ENCODE measurements at places on chromosomes 1 and 21. TPM values are rescaled to one million over a fixed set of nuclear protein-coding genes. Genes with fewer than 3 reads are reported as not detected.

SH2D5 gene
- total RNA-seq, result 0.19 TPM

DNA sequence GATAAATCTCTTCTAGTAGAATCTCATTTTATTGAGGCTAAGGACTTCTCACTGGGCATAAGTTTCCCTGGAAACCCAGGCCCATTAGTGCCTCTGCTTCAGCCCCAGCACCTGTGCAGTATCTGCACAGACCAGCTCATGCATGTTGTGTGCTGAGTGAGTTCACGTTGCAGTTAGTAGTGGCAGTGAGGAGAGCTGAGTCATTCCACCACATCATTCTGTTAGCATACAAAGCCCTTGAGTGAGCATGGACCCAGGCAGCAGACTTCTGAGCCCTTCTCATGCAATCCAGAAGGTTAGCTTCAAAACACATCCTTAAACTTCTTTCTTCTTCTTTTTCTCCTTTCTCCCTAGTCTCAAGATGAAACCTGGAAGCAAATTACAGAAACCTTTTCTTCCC lies 45.8 kb upstream of the NTPCR start:
- peaks cover 13% of the 10 kb centered on the region for H3K4me1 ChIP-seq
- peaks cover 12% of the 10 kb centered on the region for H3K27me3 ChIP-seq
- H3K27ac ChIP-seq, result no peak overlapping the region
- no peaks in the 10 kb centered on the region for H3K36me3 ChIP-seq
- no peak overlapping the region for H3K4me3 ChIP-seq

- no peaks in the 10 kb centered on the region for H3K36me3 ChIP-seq
- H3K27me3 ChIP-seq, result peaks cover 4% of the 10 kb centered on the region
- peak overlapping the region; percentile 85 for H3K27ac ChIP-seq
- H3K4me1 ChIP-seq, result peaks cover 67% of the 10 kb centered on the region
- DNase-seq, result no peak
Observed at GRCh38 chr21:42193721-42194120, 25.2 kb upstream of the ABCG1 start.

GRCh38 chr1:163173121-163173520 lies 29.6 kb downstream of the RGS5 start:
- no peaks in the 10 kb centered on the region for H3K36me3 ChIP-seq
- DNase-seq, result no peak
- H3K27ac ChIP-seq, result no peak overlapping the region
- H3K4me1 ChIP-seq, result no peaks in the 10 kb centered on the region
- H3K4me3 ChIP-seq, result no peak overlapping the region

DNA sequence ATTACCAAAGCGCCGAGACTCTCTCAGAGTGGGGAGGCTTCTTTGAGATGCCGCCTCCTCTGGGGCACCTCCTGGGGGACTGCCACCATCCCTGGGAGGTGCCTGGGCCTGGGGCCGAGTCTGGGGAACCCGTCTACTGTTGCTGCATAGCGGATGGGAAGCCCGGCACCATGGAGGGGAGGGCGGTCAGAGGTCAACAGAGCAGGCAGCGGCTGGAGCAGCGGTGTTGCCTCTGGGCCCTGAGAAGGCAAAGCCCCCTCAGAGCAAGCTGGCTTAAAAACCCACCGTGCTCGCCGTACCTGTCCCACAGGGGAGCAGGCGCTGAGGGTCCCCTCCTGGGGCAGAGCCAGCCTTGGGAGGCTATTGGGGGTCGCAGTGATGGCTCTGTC lies 62.0 kb downstream of the ARHGEF16 start:
- H3K27me3 ChIP-seq, result no peaks in the 10 kb centered on the region
- no peaks in the 10 kb centered on the region for H3K36me3 ChIP-seq
- H3K27ac ChIP-seq, result no peak overlapping the region
- no peaks in the 10 kb centered on the region for H3K4me1 ChIP-seq
- DNase-seq, result no peak

DNA sequence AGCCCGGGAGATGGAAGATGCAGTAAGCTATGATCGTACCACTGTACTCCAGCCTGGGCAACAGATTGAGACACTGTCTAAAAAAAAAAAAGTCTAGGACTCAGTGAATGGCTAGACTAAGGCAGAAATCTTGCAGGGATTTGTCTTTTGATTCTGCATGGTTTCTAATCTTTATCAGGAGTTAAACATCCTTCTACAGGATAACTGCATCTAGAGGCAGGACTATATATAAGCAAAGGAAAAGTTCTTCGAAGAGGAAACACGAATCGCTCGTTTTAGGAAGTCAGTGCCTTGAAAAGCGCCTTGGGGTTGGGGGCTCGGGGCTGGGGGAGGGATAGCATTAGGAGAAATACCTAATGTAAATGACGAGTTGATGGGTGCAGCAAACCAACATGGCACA lies 602 bp upstream of the UFC1 start:
- peak overlapping the region; percentile 99 for H3K27ac ChIP-seq
- H3K4me1 ChIP-seq, result peaks cover 24% of the 10 kb centered on the region
- peak overlapping the region; percentile 99 for H3K4me3 ChIP-seq
- no peaks in the 10 kb centered on the region for H3K27me3 ChIP-seq
- H3K36me3 ChIP-seq, result peaks cover 25% of the 10 kb centered on the region

SPRR2G gene
- not detected for total RNA-seq

GRCh38 chr1:62516600-62516999 lies 79.8 kb downstream of the USP1 start:
- no peak overlapping the region for H3K27ac ChIP-seq
- peaks cover 11% of the 10 kb centered on the region for H3K36me3 ChIP-seq
- no peak overlapping the region for H3K4me3 ChIP-seq
- no peaks in the 10 kb centered on the region for H3K27me3 ChIP-seq

GRCh38 chr1:179026813-179027669 lies 1.3 kb downstream of the FAM20B start:
- no peak for DNase-seq
- H3K27me3 ChIP-seq, result peaks cover 6% of the 10 kb centered on the region
- peak overlapping the region; percentile 77 for H3K27ac ChIP-seq
- peaks cover 56% of the 10 kb centered on the region for H3K4me1 ChIP-seq

DNA sequence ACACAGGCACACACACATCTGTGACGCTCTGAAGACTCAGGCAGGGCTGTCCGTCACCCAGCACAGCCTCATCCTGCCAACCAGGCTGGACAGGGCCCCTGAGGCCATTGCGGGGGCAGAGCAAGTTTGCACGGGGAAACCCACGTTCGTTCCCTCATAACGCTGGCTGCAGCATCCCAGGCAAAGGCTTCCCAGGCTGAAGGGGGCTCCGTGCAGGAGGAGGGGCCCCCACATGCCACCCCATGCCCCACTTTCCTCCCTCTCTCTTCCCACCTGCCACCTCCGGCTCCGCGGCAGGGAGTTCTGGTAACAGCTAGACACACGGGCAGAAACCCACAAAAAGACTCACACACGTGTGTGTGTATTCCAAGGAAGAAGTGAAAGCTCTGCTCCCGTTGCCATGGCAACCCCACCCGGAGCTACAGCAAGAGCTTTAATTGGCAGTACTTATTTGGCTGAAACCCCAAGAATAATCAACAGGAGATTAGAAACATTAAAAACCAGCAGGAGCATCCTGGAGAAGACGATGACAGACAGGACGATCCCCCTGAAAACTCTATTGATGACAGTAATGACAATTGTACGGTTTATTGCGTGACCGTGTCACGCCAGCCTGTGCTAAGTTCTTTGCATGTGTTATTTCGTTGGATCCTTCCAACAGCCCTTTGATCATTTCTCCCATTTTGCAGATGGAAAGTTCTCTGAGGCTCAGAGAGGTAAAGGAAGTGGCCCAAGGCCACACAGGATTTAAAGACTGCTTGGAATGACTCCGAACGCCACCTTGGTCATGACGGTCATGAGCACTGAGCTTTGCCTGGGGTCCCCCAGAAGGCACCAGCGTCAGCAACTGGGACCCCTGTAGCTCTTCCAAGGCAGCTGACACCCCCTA lies 247.1 kb downstream of the NPHP4 start:
- H3K27me3 ChIP-seq, result peaks cover 25% of the 10 kb centered on the region
- H3K4me3 ChIP-seq, result no peak overlapping the region
- peak; percentile 40 for DNase-seq
- H3K4me1 ChIP-seq, result no peaks in the 10 kb centered on the region

GRCh38 chr1:30814292-30814691 lies 56.7 kb upstream of the LAPTM5 start:
- no peak overlapping the region for H3K27ac ChIP-seq
- H3K36me3 ChIP-seq, result no peaks in the 10 kb centered on the region
- no peak overlapping the region for H3K4me3 ChIP-seq
- peaks cover 31% of the 10 kb centered on the region for H3K27me3 ChIP-seq

GRCh38 chr1:168763031-168763430 lies 34.0 kb upstream of the DPT start:
- DNase-seq, result no peak
- H3K27me3 ChIP-seq, result no peaks in the 10 kb centered on the region
- no peak overlapping the region for H3K4me3 ChIP-seq
- H3K27ac ChIP-seq, result no peak overlapping the region
- H3K36me3 ChIP-seq, result no peaks in the 10 kb centered on the region
- no peaks in the 10 kb centered on the region for H3K4me1 ChIP-seq

SPRR2B gene
- not detected for total RNA-seq

FAM72C gene
- total RNA-seq, result 17.8 TPM

HEYL gene
- not detected for total RNA-seq

S100A3 gene
- total RNA-seq, result not detected

DNA sequence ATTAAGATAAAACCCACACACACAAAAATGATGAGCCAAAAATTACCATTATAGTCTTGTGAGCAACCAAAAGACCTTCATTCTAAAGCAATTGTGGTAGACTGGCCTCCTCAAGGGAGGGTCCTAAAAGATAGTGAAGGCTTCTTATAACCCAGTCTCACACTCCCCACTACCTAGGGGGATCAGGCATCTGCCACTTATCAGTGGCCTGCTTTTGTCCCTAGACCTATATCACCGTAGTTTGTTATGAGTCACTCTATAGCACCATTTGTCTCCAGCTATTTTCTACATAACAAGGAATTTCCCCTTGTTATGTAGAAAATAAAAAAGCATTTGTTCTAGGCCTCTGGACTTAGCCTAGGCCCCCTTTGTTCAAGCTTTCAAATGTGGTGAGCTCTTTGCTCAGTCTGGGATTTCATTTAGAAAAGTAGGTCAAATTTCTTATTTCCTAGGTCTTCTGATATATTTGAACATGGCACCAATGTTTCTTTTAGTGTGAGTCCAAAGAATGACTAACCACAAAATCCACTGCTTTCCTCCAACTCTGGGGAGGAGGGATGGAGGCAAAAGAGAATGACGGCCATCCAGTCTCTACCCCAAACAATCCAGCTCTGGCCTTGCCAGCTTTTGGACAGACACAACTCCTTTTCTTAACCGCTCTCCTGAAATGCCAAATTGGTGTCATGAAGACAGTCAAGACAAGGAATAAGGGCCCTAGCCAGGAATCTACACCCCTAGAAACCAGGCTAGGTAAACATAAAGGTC lies 8.9 kb downstream of the ADAR start:
- H3K4me1 ChIP-seq, result peaks cover 51% of the 10 kb centered on the region
- H3K27me3 ChIP-seq, result no peaks in the 10 kb centered on the region
- no peak for DNase-seq
- peak overlapping the region; percentile 63 for H3K27ac ChIP-seq
- H3K4me3 ChIP-seq, result no peak overlapping the region

GRCh38 chr1:113118266-113118665 lies 45.3 kb downstream of the LRIG2 start:
- peaks cover 25% of the 10 kb centered on the region for H3K36me3 ChIP-seq
- no peak overlapping the region for H3K4me3 ChIP-seq
- H3K4me1 ChIP-seq, result no peaks in the 10 kb centered on the region
- no peak overlapping the region for H3K27ac ChIP-seq
- no peak for DNase-seq

VCAM1 gene
- 31.5 TPM for total RNA-seq

GRCh38 chr1:202069662-202070061 lies 53.1 kb upstream of the GPR37L1 start:
- DNase-seq, result no peak
- no peak overlapping the region for H3K4me3 ChIP-seq
- no peak overlapping the region for H3K27ac ChIP-seq

DNA sequence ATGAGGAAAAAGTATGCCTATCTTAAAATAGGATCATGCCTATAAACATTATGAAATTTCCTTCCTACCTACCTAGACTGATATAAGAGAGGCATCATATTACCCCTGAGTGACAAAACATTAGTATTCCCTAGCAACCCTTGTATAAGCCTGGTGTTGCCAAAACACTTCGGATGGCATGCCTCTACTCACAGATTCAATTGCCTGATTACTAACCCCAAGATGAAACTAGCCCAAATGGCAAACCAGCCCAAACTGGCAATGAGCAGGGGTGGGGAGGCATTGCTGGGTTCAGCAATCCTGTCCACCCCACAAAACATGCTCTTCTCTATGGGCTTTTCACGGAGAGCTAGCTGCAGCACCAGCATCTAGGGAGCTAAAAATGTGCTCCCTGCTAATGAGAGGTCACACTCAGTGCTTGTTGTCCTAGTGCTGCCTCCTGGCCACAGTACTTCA lies 13.9 kb downstream of the PALMD start:
- no peak overlapping the region for H3K27ac ChIP-seq
- H3K36me3 ChIP-seq, result no peaks in the 10 kb centered on the region
- H3K4me1 ChIP-seq, result no peaks in the 10 kb centered on the region
- H3K27me3 ChIP-seq, result peaks cover 10% of the 10 kb centered on the region
- no peak for DNase-seq
- H3K4me3 ChIP-seq, result no peak overlapping the region

KCNJ15 gene
- not detected for total RNA-seq

C8B gene
- total RNA-seq, result 0.40 TPM

GRCh38 chr1:209641832-209642172 lies 10.4 kb downstream of the LAMB3 start:
- no peak for DNase-seq
- H3K36me3 ChIP-seq, result no peaks in the 10 kb centered on the region
- H3K4me3 ChIP-seq, result no peak overlapping the region

GRCh38 chr1:98003442-98003841 lies 82.6 kb upstream of the DPYD start:
- peaks cover 4% of the 10 kb centered on the region for H3K27me3 ChIP-seq
- H3K4me3 ChIP-seq, result no peak overlapping the region
- DNase-seq, result no peak
- H3K27ac ChIP-seq, result no peak overlapping the region
- no peaks in the 10 kb centered on the region for H3K36me3 ChIP-seq
- H3K4me1 ChIP-seq, result no peaks in the 10 kb centered on the region

- H3K27me3 ChIP-seq, result peaks cover 13% of the 10 kb centered on the region
- no peaks in the 10 kb centered on the region for H3K4me1 ChIP-seq
- H3K4me3 ChIP-seq, result no peak overlapping the region
- no peaks in the 10 kb centered on the region for H3K36me3 ChIP-seq
- no peak for DNase-seq
Observed at GRCh38 chr1:192628396-192629057, 7.4 kb upstream of the RGS13 start.

DNA sequence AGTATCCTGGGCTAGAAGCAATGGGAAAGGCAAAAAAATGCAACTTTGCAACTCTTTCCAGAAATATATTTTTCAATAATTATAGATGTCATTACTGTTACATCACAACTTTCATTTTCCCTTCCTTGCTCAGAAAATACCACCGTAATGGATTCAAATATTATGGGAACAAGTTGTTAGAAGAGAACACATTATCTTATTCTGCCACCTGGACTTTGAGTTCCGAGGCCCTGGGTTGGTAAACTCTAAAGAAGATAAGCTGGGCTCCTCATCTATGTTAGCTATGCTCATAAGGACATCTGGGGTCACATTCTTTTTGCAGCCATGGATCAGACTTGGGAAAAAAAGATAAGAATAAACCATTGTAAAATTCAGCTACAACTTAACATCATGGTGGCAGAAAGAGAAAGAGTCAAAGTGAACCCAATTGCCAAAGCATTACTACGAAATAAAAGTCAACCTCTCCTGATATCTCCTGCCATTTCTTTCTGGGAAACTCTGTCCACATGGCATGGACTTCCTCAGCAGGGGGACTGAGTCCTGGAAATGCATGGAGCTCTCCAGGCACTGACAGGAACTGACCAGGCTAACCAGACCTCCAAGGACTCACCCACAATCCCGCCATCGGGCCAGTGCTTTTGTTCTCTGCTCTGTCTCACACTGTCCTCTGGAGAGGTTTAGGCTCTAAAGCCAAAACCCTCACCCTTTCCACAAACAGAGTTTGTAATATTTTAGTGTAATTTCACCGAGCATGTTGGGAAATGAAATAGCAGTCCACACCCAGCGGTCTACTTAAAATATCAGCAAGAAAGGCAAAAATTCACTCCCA lies 499.1 kb upstream of the RUNX1 start:
- H3K27me3 ChIP-seq, result peaks cover 50% of the 10 kb centered on the region
- H3K27ac ChIP-seq, result no peak overlapping the region
